ENCODE measurements at places on chromosomes 5 and 9. TPM values are rescaled to one million over a fixed set of nuclear protein-coding genes. Genes with fewer than 3 reads are reported as not detected.
A peak's percentile ranks its signal among the peaks of the same experiment; 100 is the strongest.

DNA sequence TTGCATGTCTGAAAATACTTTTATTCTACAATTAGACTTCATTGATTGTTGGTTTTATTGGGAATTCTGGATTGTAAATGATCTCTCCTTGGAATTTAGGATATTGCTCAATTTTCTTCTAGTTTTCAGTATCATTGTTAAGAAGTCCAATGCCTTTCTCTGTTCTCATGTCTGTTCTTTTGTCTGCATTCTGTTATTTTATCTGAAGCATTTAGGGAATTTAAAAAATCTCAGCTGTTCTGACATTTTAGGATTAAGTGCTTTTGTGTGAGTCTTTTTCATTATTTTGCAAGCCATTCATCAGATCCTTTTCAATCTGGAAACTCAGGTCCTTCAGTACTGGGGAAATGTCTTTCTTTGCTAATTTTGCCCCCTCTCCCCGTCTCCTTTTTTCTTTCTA lies 4.4 kb upstream of the FER start:
- no peak for DNase-seq
- peaks cover 3% of the 10 kb centered on the region for H3K4me1 ChIP-seq
- no peak overlapping the region for H3K4me3 ChIP-seq
- H3K27me3 ChIP-seq, result no peaks in the 10 kb centered on the region
- H3K36me3 ChIP-seq, result no peaks in the 10 kb centered on the region

DNA sequence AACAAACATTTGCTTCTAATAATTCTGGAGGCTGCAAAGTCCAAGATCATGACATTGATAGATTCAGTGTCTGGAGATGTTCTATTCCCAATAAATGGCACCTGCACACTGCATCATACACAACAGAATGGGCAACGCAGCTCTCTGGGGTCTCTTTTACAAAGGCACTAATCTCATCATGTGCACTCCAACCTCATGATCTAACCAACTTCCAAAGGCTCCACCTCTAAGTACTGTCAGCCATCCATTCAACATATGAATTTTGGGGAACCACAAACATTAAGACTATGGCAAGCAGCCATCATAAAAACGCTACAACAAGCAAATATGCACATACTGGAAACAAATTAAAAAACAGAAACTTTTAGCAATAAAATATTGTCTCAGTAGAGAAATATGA lies 121.1 kb downstream of the CYLC2 start:
- H3K36me3 ChIP-seq, result no peaks in the 10 kb centered on the region
- H3K4me3 ChIP-seq, result no peak overlapping the region
- DNase-seq, result no peak
- H3K27me3 ChIP-seq, result no peaks in the 10 kb centered on the region
- no peaks in the 10 kb centered on the region for H3K4me1 ChIP-seq

- no peak overlapping the region for H3K27ac ChIP-seq
- no peaks in the 10 kb centered on the region for H3K36me3 ChIP-seq
- peak; percentile 15 for DNase-seq
- no peak overlapping the region for H3K4me3 ChIP-seq
- H3K27me3 ChIP-seq, result no peaks in the 10 kb centered on the region
Observed at GRCh38 chr9:70607926-70608325, 193.5 kb upstream of the KLF9 start.

- H3K27me3 ChIP-seq, result no peaks in the 10 kb centered on the region
- DNase-seq, result no peak
- no peaks in the 10 kb centered on the region for H3K36me3 ChIP-seq
- H3K4me3 ChIP-seq, result no peak overlapping the region
Observed at GRCh38 chr5:111603446-111603827, 91.1 kb upstream of the STARD4 start.

- no peaks in the 10 kb centered on the region for H3K27me3 ChIP-seq
- H3K4me1 ChIP-seq, result no peaks in the 10 kb centered on the region
- no peak overlapping the region for H3K27ac ChIP-seq
- H3K4me3 ChIP-seq, result no peak overlapping the region
- DNase-seq, result no peak
Observed at GRCh38 chr9:107886826-107887225, 397.3 kb upstream of the KLF4 start.

TNC gene
- total RNA-seq, result 29.4 TPM

SLC34A1 gene
- not detected for total RNA-seq

DNA sequence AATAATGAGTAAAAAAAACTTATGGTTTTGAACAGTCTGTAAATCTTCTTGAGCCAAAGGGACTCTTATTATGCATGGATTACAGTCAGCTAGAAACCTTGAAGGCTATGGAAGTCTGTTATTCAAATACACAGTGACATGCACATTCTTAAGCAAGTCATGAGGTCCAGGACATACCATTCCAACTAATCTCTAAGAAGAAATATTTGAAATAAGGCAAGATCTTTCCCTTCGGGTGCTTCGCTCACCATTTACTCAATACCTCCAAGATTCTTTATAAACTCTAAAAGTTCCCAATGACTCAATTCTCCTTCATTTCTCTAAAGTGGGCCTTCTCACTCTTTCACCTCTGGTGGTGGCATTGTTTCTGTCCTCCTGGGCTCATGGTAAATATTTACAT lies 811.0 kb downstream of the NR2F1-AS1 start:
- H3K4me3 ChIP-seq, result no peak overlapping the region
- H3K27ac ChIP-seq, result no peak overlapping the region
- no peaks in the 10 kb centered on the region for H3K36me3 ChIP-seq
- DNase-seq, result no peak

DNA sequence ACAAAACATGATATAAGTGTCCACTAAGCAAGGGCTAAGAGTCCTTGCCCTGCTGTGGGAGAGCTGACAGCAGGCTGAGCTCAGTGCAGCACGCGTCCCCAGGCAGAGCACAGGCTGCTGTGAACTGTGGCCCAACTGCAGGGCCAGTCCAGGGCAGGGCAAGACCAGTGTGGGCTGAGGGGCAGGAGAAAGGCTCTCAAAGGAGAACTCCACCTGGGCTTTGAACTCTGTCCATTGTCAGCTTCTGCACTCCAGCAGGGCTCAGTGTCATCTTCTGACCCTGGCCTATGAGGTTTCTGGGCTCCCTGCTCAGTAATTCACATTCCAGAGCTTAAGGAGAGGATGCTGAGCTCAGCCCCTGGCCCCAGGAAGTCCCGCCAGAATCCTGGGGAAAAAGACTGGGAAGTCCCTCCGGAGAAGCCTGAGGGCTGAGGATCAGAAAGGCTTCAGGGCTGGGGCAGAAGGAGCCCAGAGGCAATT lies 37.4 kb downstream of the LHFPL2 start:
- DNase-seq, result no peak
- H3K27ac ChIP-seq, result peak overlapping the region; percentile 69
- H3K27me3 ChIP-seq, result no peaks in the 10 kb centered on the region
- H3K4me1 ChIP-seq, result peaks cover 12% of the 10 kb centered on the region
- H3K4me3 ChIP-seq, result no peak overlapping the region

HEMGN gene
- total RNA-seq, result not detected

PRLR gene
- total RNA-seq, result 14.9 TPM

DNA sequence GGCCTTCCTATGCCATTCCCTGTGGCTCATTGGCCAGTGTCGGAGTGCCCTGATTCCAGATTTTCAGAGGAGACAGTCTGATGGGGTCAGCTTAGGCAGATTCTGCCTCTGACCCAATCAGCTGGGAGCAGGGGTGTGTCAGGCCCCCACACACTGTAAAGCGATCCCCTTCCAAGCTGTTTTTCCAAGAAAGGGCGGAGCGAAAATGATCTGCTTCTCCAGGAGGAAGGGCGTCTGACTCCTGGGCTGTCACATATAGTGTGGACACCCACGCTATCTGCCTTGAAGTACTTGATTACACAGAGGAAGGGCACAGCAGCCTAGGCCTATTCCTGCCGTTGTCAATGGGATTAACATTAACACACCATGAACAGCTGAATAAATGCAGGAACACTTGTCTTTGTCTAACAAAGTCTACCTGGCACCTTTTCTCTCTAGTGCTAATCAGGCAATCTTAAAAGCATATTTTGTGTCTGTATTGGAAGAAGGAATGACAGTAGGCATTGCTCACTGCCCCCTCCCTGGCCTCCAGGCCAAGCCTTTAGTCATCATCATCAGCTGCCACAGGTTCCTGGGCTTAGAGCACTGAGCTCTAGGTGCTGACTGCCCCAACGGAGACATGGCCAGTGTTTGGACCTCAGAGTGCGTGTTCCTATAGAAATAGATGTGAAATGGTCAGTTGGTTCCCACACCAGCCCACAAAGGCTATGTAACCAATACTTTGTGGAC lies 218.7 kb downstream of the MELK start:
- no peaks in the 10 kb centered on the region for H3K4me1 ChIP-seq
- H3K36me3 ChIP-seq, result no peaks in the 10 kb centered on the region
- no peak overlapping the region for H3K4me3 ChIP-seq
- no peaks in the 10 kb centered on the region for H3K27me3 ChIP-seq
- H3K27ac ChIP-seq, result no peak overlapping the region
- DNase-seq, result no peak

GRCh38 chr9:137281345-137282116 lies 4.0 kb downstream of the TOR4A start:
- peaks cover 6% of the 10 kb centered on the region for H3K4me1 ChIP-seq
- DNase-seq, result no peak
- H3K4me3 ChIP-seq, result no peak overlapping the region
- peaks cover 9% of the 10 kb centered on the region for H3K27me3 ChIP-seq
- no peak overlapping the region for H3K27ac ChIP-seq

PPIC gene
- total RNA-seq, result 58.0 TPM

DNA sequence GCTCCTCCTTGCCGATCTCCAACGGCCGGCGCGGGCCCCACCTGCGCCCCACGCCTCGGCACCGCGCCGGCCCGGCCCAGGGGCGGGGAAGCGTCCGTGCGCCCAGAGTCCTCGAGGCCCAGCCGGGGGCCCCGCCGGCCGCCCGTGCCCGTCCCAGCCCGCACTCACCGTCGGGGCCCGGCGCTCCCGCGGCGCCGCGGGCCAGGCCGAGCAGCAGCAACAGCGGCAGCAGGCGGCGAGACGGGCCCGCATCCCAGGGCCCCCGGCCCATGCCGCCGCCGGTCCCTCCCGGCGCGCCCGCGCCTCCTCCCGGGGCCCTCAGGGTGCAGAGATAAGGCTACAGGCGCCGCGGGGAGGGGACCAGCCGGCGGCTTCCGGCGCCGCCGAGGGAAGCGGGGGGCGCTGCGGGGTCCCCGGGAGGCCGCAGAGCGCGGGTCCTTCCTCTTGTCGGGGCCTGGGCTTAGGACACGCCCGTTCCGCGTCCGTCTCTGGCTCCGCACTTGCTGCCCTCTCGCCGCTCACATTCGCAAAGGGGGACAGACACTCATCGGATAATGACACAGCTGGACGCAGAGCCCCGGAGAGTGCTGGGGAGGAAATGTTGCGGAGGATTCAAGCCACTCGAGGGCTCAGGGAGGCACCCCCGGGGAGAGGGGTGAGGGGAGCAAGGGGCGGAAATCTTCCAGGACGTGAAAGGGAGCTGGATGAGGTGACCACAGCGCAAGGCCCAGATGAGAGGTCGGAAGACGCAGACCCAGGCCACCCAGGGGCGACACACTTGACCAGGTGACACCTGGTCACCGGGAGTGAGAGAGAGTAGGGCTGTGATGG lies at the start of gene SUSD1:
Gene SUSD1 (minus strand): TSS at position 333 of the 831 bp plus-strand sequence. CDS start 62 bp downstream, at position 271.
- H3K4me1 ChIP-seq, result peaks cover 6% of the 10 kb centered on the region
- peak; percentile 51 for DNase-seq
- no peaks in the 10 kb centered on the region for H3K36me3 ChIP-seq
- H3K4me3 ChIP-seq, result peak within 1 kb of the TSS; percentile 73
- no peaks in the 10 kb centered on the region for H3K27me3 ChIP-seq
- peak within 1 kb of the TSS; percentile 92 for H3K27ac ChIP-seq

GRCh38 chr9:126043681-126044080 lies 282.9 kb upstream of the MVB12B start:
- no peaks in the 10 kb centered on the region for H3K27me3 ChIP-seq
- no peak overlapping the region for H3K27ac ChIP-seq
- no peaks in the 10 kb centered on the region for H3K36me3 ChIP-seq

F2RL1 gene
- 209 TPM for total RNA-seq

GRCh38 chr5:131514316-131515283 lies 120.4 kb downstream of the RAPGEF6 start:
- H3K4me1 ChIP-seq, result no peaks in the 10 kb centered on the region
- H3K27ac ChIP-seq, result no peak overlapping the region
- peaks cover 6% of the 10 kb centered on the region for H3K36me3 ChIP-seq
- no peaks in the 10 kb centered on the region for H3K27me3 ChIP-seq
- DNase-seq, result no peak
- no peak overlapping the region for H3K4me3 ChIP-seq

ZNF883 gene
- not detected for total RNA-seq

DNA sequence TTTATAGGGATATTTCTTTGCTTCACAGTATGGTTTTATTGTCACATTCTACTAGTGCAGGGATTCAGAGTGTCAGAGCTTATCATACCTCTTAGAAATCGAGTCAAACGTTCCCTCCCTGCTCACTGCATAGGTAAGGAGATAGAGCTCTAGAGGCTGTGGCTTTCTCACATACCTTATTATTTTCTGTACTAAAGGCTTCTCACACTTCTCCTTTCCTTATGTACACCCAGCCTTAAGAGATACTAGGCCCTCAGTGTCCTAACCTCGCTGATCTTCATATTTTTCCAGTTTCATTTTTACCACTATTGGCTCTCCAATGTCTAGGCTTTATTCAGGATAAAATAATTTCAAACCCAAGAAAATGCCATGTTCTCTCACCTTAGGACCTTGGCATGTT lies 297.3 kb upstream of the RIOK2 start:
- H3K36me3 ChIP-seq, result no peaks in the 10 kb centered on the region
- no peak for DNase-seq
- H3K4me3 ChIP-seq, result no peak overlapping the region
- H3K4me1 ChIP-seq, result no peaks in the 10 kb centered on the region
- no peaks in the 10 kb centered on the region for H3K27me3 ChIP-seq

FBN2 gene
- 4.4 TPM for total RNA-seq

- no peak for DNase-seq
- peak overlapping the region; percentile 79 for H3K27ac ChIP-seq
Observed at GRCh38 chr9:94922098-94922607, 195.7 kb downstream of the AOPEP start.

LCN12 gene
- 2.9 TPM for total RNA-seq

- H3K36me3 ChIP-seq, result no peaks in the 10 kb centered on the region
- DNase-seq, result peak; percentile 60
- peak overlapping the region; percentile 17 for H3K27ac ChIP-seq
- H3K27me3 ChIP-seq, result no peaks in the 10 kb centered on the region
- H3K4me3 ChIP-seq, result no peak overlapping the region
Observed at GRCh38 chr9:129225815-129226214, 47.8 kb upstream of the IER5L start.

- H3K4me1 ChIP-seq, result peaks cover 4% of the 10 kb centered on the region
- H3K36me3 ChIP-seq, result no peaks in the 10 kb centered on the region
- H3K4me3 ChIP-seq, result no peak overlapping the region
- H3K27ac ChIP-seq, result no peak overlapping the region
- no peak for DNase-seq
- H3K27me3 ChIP-seq, result no peaks in the 10 kb centered on the region
Observed at GRCh38 chr5:134902071-134902801, 2.7 kb upstream of the PCBD2 start.

DNA sequence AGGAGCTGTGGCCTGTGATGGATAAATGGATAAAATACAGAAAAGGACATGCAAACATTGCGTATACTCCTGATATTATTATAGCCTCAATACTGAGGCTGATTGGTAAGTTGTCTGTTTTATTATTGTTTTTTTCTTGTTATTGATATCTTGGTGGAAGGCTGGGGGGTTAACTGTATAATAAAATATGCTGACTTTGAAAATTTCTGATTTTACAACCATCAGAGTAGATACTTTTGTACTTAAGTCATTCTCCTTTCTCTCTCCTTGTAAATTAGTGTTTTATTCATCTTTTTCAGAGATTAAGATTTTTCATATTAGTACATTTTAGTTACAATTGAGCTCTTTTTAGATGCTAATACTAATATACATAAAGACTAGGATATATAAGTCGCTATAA lies 53.5 kb downstream of the ICE1 start:
- no peak overlapping the region for H3K27ac ChIP-seq
- H3K4me3 ChIP-seq, result no peak overlapping the region
- DNase-seq, result no peak
- H3K27me3 ChIP-seq, result no peaks in the 10 kb centered on the region
- no peaks in the 10 kb centered on the region for H3K36me3 ChIP-seq
- H3K4me1 ChIP-seq, result no peaks in the 10 kb centered on the region
